Stimulated activated CD4-positive, alpha-beta T cell treated with anti-CD3 and anti-CD28 coated beads, Interleukin-4, amount 100 ng/mL, for 48 hours (primary cell): ENCODE measurements at places on chromosomes 6 and 20.

- DNase-seq = no peak
Measured at GRCh38 chr20:31790401-31790800, 28.8 kb upstream of the MYLK2 start.

DNA sequence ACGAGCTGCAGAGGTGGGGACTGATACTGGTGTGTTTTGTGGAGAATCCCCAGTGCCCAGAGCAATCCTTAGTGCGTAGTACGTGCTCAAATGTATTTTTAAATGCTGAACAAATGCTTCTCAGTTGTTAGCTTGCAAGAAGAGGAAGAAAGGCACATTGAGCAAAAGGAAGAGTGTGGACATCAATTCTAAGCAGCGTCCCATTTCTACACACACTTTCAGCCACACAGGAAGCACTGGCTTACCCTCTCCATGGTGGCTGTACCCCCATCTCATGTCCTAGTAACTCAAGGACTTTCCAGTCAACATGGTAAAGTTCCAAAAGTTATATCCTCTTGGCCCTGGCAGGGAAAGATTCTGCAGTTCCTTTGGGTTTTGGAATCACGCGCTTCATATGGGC, 98.8 kb upstream of the NXT1 start:
- DNase-seq = no peak

GRCh38 chr6:161660666-161661571, 387.1 kb upstream of the AGPAT4 start:
- no peak for DNase-seq

- no peak for DNase-seq
Measured at GRCh38 chr6:3899970-3900439, 50.8 kb downstream of the FAM50B start.

- no peak for DNase-seq
Measured at GRCh38 chr6:2797564-2798031, 32.4 kb downstream of the WRNIP1 start.

DNA sequence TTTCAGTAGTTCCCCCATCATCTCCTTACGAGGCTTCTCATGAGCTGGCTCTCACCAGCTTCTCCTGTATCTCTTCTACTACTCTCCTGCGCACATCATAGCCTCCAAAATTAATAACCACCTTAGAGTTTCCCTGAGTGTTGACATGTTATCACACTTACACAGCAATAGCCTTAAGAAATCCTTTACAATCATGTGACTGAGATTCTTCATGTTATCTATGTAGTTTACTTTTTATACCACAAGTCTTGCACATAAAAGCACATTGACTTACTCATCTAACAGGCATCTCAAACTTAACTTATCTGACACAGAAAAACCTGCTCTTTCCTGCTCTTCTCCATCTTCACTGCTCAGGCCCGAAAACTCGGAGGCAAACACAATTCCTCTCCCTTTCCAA, 103.7 kb upstream of the TAB2 start:
- no peak for DNase-seq

- DNase-seq = no peak
Measured at GRCh38 chr6:10580570-10580969, 59.4 kb downstream of the GCNT2 start.

GRCh38 chr6:134680021-134680420, 269.9 kb downstream of the ALDH8A1 start:
- no peak for DNase-seq

GRCh38 chr6:8392569-8392968, 42.8 kb downstream of the SLC35B3 start:
- DNase-seq = no peak

DNA sequence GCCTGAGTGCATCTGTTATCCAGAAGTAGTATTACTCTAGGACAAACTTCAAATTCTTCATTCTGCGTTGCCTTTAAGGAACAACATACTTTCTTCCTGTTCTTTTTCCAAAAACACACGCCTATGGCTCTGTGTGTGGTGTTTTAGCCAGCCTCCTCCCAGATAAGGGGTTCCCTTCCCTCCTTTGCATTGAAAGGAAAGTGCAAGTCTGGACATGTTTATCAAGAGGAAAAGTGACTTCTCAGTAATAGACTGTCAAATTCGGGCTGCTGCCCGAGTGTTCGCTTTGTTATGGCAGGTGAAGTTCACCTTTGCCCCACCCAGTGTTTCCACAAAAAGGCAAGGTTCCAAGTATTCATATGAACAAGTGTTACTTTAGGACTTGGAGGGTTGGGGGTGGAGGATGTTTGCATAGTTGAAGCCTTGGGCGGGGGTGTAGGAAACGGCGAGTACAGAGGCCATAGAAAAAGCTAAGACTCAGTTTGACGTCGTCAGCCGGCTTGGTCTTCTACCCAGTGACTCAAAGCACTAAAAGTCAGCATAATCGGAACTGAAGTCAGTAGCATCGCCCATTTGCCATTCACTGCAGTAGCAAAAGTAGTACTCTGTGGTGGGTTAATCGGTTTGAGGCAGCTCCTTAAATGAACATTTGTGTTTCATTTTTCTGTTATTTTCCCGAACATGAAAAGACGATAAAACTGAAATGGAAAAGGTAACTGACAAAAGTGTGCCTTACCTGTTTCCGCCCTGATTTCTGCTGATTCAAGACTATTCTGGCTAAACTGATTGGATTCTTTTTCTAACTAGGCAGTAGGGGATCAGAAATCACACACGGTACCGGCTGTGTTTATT, 12.5 kb downstream of the PRDM1 start:
- DNase-seq = peak; percentile 79

DNA sequence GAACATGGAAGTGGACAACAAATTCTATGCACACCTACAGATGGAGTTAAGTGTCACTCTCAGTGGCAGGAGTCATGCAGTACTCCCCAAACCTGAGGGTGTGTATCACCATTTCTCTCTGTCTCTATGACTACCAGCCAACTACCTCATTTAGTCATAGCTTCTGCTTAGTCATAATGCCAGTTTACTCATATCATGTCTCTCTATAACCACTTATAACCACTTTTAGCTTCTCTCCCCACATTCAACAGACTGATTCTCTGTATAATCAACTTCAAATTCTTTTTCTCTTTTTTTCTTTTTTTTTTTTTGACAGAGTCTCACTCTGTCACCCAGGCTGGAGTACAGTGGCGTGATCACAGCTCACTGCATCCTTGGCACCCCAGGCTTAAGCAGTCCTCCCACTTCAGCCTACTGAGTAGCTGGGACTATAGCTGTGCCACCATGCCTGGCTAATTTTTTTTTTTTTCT, 13.8 kb upstream of the GTF3C6 start:
- DNase-seq = peak; percentile 25

DNA sequence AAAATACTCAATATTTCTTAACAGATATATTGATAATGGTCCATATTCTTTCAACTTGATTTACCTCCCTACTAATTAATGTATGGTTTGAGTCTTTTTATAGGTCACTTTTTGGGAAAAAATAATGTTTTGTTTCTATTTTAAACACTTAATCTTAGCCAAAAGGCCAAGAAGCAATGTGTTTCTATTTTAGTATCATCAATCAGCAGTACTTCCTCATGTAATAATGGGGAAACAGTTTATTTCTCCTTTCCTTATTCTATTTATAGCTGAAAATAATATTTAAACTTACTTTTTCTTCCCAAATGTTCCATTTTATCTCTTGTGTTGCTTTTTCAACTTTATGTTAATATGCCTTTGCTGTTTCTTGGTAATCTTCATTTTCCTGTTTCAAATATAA, 295.1 kb downstream of the ALDH8A1 start:
- no peak for DNase-seq

GRCh38 chr6:37279366-37280134, 21.6 kb upstream of the TMEM217 start:
- no peak for DNase-seq

DNA sequence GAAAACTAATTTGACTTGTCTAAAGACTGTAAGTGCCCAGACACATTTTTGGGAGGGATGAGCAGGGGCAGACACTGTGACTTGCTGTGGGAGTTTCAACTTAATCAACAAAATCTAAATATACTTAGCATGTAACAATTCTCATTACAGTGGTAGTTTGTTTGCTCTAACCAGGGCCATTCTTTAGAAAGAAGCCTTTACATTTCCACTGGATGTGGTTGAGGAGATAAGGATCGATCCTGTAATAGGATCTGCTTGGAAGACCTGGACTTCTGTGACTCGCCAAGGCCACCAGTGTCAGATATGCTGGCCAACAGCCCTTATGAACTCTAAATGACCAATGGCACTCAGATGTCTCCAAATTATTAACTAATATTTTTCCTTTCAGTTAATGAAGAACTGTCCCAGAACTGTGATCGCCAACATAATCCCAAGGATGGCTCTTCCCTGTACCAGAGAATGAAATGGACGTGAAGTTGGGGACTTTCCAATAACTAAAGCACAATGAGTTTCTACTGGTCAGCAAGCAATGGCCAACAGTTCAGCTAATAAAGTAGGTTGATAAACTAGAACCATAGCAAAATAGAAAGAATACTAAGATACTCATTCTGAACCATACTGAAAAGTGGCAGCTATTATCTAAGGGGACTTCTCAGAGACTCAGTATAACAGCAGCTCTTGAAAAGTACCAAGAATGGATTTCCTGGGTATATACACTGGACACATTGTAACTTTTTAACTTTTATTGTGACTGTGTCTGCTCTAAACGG, 7.5 kb downstream of the SMLR1 start:
- DNase-seq = no peak

GRCh38 chr20:45987108-45987780, 15.2 kb upstream of the ZNF335 start:
- DNase-seq = peak; percentile 71

DNA sequence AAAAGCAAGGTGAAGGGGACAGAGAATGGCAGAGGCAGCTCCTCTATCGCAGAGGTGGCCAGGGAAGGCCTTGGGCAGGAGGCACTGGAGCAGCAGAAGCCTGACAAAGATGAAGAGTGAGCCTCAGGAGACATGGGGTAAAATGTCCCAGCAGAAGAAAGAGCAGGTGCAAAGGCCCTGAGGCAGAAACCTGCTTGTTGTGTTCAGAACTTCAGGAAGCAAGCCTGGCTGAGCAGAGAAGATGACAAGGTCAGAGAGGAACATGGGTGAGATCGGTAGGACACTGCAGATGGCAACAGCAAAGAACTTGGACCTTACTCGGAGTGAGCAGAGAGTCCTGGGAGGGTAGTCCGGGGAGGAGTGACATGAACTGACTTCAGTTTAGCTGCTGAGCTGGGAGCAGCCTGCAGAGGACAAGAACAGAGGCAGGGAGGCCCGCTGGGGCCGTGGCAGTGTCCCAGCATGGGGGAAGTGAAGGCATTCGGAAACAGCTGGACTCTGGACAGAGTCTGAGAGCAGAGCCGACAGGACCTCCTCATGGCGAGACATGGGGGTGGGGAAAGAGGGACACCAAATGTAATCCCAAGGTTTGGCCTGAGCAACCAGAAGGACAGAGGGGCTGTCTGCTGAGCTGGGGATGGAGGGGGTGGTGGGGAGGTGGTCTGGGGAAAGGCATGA, 106.3 kb downstream of the PREX1 start:
- no peak for DNase-seq

DNA sequence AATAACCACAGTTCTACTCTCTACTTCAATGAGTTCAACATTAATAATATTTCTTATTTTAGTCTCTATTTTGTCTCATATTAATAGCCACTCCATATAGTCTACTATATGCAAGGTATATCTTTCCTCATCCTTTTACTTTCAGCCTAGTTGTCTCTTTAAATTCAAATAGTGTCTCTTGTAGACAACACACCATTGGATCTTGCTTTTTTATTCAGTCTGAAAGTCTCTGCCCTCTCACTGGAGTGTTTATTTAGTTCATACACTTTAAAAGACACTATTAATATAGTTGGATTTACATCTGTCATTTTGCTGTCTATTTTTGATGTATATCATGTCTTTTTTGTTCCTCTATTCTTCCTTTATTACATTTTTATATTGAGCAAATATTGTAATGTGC, 103.5 kb downstream of the RFPL4B start:
- DNase-seq = no peak

DNA sequence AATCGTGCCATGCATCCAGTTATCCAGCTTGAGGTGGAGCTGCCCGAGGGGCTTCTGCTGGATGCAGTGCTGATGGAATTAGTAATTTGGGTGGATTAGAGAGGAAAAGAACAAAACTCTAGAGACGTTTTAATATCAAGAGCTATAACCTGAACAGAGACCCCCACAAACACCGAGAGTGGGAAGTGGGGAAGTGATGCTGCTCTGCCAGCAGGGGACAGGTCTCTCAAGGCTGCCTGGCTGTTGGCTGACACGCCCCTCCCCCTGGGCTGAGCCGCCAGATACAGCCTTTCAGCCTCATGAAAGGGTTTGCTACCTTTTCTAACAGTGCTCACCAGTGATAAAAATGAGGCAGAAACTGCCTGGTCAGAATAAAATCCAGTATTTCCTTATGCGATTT, 9.6 kb downstream of the LEMD2 start:
- no peak for DNase-seq

DNA sequence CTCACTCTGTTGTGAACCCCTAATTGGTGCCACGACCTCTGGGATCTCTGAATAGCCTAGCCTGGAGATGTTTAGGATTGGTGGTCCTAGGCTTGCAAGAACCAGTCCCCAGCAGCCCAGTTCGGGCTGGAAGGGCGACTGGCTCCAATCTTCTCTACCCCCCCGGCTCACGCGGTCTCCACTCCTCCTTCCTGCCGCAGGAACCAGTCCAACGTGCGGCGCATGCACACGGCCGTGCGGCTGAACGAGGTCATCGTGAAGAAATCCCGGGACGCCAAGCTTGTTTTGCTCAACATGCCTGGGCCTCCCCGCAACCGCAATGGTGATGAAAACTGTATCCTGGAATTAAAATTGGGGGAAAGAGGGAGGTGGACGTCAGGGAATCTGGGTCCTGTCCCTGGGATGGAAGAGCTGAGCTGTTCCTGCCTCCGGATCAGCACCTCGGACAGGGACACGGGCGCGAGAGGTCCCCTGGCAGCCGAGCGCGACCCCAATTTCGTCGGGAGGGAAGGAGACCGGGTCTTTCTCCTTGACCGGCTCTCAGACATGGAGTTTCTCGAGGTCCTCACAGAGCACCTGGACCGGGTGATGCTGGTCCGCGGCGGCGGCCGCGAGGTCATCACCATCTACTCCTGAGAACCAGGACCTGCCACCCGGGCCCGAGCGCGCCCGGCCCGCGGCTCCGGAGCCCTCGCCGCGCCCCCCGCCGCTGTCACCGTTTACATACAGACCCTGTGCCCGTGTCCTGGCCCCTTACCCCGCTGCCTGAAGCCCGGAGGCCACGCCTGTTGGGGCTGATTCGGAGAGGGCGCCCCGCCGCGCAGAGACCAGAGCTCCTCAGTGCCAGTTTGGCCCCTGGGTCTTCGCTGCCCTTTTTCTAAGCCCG, 28.2 kb downstream of the SLC12A5 start:
- DNase-seq = no peak
